ENCODE measurements at places on chromosomes 5 and 9. TPM values are rescaled to one million over a fixed set of nuclear protein-coding genes. Genes with fewer than 3 reads are reported as not detected.

FOXI1 gene
- not detected for total RNA-seq

DNA sequence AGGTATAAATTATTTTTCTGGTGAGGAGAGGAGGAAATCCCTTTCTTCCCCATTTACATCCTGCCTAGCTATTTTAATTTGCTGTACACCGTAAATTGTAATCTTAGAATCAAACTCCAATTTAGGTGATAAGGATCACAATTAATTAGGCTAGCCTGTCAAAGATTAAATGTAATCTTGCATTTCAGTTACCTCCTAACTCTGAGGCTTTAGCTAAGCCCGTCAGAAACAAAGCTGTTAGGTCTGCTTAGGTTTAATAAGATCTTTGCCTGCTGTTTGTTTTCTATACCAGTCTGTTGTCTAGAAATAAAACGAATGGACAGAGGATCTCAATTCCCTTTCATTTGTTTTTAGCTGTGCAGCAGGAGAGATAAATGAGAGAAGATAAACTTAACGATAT is 51.5 kb downstream of the PIK3R1 start:
- H3K27me3 ChIP-seq: no peaks in the 10 kb centered on the region
- peaks cover 3% of the 10 kb centered on the region for H3K4me1 ChIP-seq
- H3K27ac ChIP-seq: no peak overlapping the region
- no peak overlapping the region for H3K4me3 ChIP-seq
- no peak for DNase-seq
- H3K36me3 ChIP-seq: no peaks in the 10 kb centered on the region

- no peaks in the 10 kb centered on the region for H3K4me1 ChIP-seq
- no peak overlapping the region for H3K4me3 ChIP-seq
- H3K27me3 ChIP-seq: no peaks in the 10 kb centered on the region
- H3K27ac ChIP-seq: no peak overlapping the region
- DNase-seq: no peak
These were observed 493.4 kb upstream of the TUSC1 start for GRCh38 chr9:26171691-26172090.

GRCh38 chr5:20972419-20972925 is 984.5 kb upstream of the CDH18 start:
- no peaks in the 10 kb centered on the region for H3K27me3 ChIP-seq
- H3K4me1 ChIP-seq: peaks cover 2% of the 10 kb centered on the region
- no peak overlapping the region for H3K4me3 ChIP-seq
- no peak overlapping the region for H3K27ac ChIP-seq
- H3K36me3 ChIP-seq: no peaks in the 10 kb centered on the region

ZDHHC11 gene
- 2.1 TPM for total RNA-seq

All from endothelial cell of umbilical vein (primary cell).